Lower lobe of right lung (tissue), 2 donors: ENCODE measurements at places on chromosomes 2 and 18. TPM values are rescaled to one million over a fixed set of nuclear protein-coding genes. Genes with fewer than 3 reads are reported as not detected.

SOX11 gene
- 0.03 TPM for total RNA-seq

TXNDC9 gene
- 23.4 TPM for total RNA-seq

CPS1 gene
- total RNA-seq = 3.0 TPM

ANKRD30B gene
- total RNA-seq = not detected

ACVR1C gene
- total RNA-seq = 1.7 TPM

SLC23A3 gene
- 3.4 TPM for total RNA-seq

COL5A2 gene
- total RNA-seq = 26.3 TPM

CCDC102B gene
- total RNA-seq = 29.4 TPM

ATP8B1 gene
- total RNA-seq = 27.2 TPM

FAHD2B gene
- total RNA-seq = 11.8 TPM

IL37 gene
- not detected for total RNA-seq

CTLA4 gene
- total RNA-seq = 0.86 TPM

DNA sequence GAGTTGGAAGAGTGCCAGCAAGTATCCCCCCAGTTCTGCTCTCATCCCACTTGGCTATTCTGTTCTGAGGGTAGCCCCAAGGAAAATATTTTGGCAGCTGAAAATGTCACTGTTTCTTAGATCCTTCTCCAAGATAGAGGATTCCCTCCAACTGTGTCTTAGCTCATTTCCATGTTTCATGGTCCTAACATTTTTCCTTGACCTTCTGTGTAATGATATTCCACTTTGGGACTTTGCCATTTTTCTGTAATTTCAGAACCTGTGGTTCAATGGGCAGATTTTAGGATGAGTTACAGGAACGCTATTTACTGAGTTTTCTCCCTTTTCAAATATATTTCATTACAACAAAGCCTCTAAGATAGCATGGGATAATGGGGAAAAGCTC is 34.7 kb downstream of the NHEJ1 start:
- H3K27me3 ChIP-seq = no peaks in the 10 kb centered on the region
- DNase-seq = no peak
- no peak overlapping the region for H3K4me3 ChIP-seq
- H3K4me1 ChIP-seq = peaks cover 49% of the 10 kb centered on the region
- no peaks in the 10 kb centered on the region for H3K36me3 ChIP-seq

DNA sequence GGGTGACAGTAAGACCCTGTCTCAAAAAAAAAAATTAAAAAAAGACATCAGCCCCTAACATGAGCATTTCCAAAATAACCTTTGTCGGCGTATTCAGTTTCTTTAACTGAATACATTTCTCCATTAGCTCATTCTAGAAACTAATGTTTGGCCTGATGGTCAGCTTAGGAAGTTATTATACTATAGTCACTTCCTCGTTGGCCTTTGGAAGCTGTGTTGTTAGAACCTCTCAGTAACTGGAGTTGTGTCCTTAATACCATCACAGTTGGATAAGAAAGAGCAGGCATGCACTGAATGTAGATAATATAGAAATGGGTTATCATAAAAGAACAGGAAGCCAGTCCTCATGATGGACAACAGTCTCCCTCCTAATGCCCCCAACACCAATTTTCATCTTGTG is 112.8 kb downstream of the ANTXR1 start:
- no peaks in the 10 kb centered on the region for H3K4me1 ChIP-seq
- DNase-seq = no peak
- H3K27me3 ChIP-seq = no peaks in the 10 kb centered on the region

- DNase-seq = no peak
- H3K27me3 ChIP-seq = no peaks in the 10 kb centered on the region
- H3K36me3 ChIP-seq = peaks cover 11% of the 10 kb centered on the region
- H3K4me1 ChIP-seq = peaks cover 14% of the 10 kb centered on the region
These were observed 126.0 kb downstream of the EPHA4 start for GRCh38 chr2:221446140-221446539.

- peak within 1 kb of the TSS; percentile 60 for H3K4me3 ChIP-seq
- peaks cover 45% of the 10 kb centered on the region for H3K27me3 ChIP-seq
- peaks cover 18% of the 10 kb centered on the region for H3K4me1 ChIP-seq
These were observed at the start of gene TMEM163 for GRCh38 chr2:134718817-134719814. TSS of gene TMEM163 (minus strand) at chr2:134719000.

DNA sequence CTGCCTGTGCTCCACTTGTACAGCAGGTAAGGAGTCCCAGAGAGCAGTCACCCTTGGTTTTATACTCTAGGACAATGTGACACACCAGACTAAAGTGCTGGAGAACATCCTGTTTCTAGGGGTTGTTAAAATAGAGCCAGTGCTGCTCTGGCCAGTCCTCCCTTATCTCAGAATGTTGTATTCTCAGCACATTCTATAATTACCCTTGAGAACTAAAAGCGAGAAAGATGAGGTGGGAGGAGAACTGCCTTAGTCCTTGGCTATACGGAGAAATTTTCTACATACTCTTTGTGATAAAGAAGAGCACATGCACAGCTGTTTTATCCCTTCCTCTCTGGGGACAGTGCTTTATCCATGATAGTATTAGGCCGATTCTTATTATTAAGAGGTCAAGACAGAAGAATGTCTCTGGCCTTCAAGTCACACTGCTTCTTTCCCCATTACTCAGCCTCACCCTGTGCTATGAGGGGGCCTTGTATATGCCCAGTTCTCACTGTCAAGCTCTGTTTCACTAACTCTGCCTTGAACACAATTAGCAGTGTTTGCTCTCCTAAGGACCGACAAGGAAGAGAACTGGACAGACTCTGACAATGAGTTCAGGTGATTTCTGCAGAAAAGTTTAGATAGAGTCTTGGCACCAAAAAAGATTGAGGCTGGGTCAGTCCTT is 385.8 kb downstream of the TRIB2 start:
- DNase-seq = no peak
- H3K27ac ChIP-seq = no peak overlapping the region
- H3K27me3 ChIP-seq = no peaks in the 10 kb centered on the region
- no peaks in the 10 kb centered on the region for H3K4me1 ChIP-seq

DNA sequence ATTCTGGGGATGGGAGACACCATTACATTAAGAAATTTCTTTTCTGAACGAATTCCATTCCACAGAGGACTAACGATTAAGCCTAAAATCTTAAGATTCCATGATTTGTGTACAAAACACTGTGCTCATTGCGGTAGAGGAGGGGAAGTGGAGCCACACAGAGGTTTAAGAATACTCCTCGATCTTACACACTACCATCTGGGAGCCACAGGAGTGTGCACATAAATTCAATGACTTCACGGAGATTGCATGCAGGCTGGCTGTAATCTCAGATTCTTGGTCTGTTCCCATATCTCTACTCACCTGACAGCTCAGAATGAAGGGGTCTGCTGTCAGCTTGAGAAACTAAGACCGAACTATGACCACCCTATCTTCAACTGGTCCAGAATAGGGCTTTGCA is 762 bp downstream of the VPS4B start:
- no peak for DNase-seq
- H3K27ac ChIP-seq = peak overlapping the region; percentile 92
- peaks cover 34% of the 10 kb centered on the region for H3K36me3 ChIP-seq
- H3K27me3 ChIP-seq = no peaks in the 10 kb centered on the region
- H3K4me3 ChIP-seq = peak overlapping the region; percentile 95

- no peaks in the 10 kb centered on the region for H3K36me3 ChIP-seq
- H3K27ac ChIP-seq = no peak overlapping the region
- no peak overlapping the region for H3K4me3 ChIP-seq
These were observed 244.9 kb downstream of the IRS1 start for GRCh38 chr2:226554701-226555100.

GRCh38 chr2:47653902-47654789 is 128.8 kb upstream of the MSH6 start:
- H3K36me3 ChIP-seq = no peaks in the 10 kb centered on the region
- H3K4me1 ChIP-seq = no peaks in the 10 kb centered on the region
- H3K4me3 ChIP-seq = no peak overlapping the region
- H3K27ac ChIP-seq = no peak overlapping the region

- H3K4me3 ChIP-seq = no peak overlapping the region
- no peaks in the 10 kb centered on the region for H3K27me3 ChIP-seq
- H3K27ac ChIP-seq = no peak overlapping the region
- no peaks in the 10 kb centered on the region for H3K4me1 ChIP-seq
- DNase-seq = no peak
- no peaks in the 10 kb centered on the region for H3K36me3 ChIP-seq
These were observed 260.6 kb upstream of the LINC00305 start for GRCh38 chr18:64409511-64409910.

DNA sequence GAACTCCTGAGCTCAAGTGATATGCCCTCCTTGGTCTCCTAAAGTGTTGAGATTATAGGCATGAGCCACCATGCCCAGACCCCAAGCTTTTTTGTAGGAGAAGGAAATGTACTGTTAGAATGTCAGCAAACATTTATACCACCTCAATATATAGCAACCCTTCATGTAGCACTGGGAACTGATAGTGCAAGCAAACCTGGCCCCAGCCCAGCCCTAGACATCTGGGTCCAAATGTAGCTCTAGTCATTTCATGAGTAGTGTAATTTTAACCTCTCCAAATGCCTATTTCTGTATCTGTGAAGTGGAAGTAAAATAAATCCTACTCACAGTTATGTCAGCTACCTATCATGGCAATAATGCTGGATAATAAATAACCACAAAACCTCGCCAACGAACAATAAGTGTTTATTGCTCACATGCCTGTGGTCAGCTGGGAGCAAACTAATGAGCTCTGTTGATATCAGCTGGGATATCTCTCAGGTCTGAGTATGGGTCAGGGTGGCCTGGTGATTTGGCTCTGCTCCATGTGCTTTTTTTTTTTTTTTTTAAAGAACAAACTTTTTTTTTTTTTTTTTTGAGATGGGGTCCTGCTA is 180.4 kb downstream of the CD8B2 start:
- no peak overlapping the region for H3K27ac ChIP-seq
- no peak overlapping the region for H3K4me3 ChIP-seq
- H3K36me3 ChIP-seq = no peaks in the 10 kb centered on the region
- no peak for DNase-seq

GRCh38 chr2:217958206-217958883 is 44.5 kb downstream of the TNS1 start:
- DNase-seq = peak; percentile 28
- H3K4me1 ChIP-seq = peaks cover 30% of the 10 kb centered on the region
- no peak overlapping the region for H3K4me3 ChIP-seq
- no peaks in the 10 kb centered on the region for H3K36me3 ChIP-seq

DNA sequence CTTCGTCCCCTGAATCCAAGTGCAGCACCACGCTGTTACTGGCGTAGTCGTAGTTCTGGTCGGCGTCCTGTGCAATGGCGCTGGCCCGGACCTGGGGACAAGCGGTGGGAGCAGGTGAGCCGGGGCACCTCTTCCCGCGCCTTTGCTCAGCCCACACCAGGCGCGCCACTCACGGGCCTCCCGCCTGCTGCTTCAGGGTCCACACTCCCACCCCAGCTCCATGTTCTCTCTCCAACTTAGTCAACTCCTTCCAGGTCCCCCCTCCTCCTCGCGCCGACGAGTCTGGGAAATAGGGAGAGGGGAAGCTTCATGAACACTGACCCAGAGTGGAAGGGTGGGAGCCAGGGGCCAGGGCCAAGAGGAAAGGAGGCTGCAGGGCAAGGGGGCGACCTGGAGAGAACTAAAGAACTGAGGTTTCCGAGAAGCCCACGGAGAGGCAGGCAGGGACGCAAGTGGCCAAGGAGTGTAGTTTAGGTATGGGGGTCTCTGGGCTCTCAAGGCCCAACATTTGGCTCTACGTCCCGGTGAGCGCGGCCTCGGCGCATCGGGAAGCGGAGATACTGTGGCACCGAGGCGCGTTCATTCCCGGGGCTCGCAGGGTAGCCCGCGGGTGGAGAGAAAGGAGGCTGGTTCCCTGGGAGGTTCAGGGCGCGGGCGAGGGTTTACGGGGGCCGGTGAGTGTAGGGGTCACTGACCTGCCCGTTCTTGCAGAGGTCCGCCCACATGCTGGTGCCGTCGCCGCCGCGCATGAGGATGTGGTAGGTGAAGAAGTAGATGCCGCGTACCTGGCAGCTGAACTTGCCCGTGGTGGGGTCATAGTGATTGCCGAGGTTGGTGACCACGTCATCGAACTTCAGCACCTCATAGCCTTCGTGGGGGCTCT is 1.4 kb downstream of the C1QL2 start:
- no peak overlapping the region for H3K27ac ChIP-seq
- no peaks in the 10 kb centered on the region for H3K36me3 ChIP-seq
- H3K4me3 ChIP-seq = no peak overlapping the region
- DNase-seq = no peak

DNA sequence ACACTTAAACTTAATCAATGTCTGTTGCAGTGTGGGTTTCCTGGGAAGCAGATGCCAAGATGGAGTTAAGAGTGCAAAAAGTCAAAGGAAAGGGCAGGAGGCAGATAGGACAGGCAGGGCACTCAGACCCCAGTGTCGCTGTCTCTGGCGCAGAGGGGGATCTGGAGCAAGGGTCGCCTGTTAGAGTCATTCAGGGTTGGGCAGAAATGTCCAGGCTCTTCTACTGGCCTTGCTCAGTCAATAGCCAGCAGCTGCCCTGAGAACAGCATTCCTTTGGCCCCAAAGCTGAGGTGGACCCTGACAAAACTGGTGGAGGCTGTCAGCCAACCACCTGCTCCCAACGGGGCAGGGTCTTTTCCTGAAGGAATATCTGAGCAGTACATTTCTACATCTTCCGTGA is 97.1 kb upstream of the SLC66A3 start:
- H3K4me1 ChIP-seq = no peaks in the 10 kb centered on the region
- DNase-seq = no peak
- H3K36me3 ChIP-seq = no peaks in the 10 kb centered on the region
- H3K27me3 ChIP-seq = no peaks in the 10 kb centered on the region

GRCh38 chr2:168091986-168092385 is 155.4 kb downstream of the STK39 start:
- DNase-seq = no peak

DNA sequence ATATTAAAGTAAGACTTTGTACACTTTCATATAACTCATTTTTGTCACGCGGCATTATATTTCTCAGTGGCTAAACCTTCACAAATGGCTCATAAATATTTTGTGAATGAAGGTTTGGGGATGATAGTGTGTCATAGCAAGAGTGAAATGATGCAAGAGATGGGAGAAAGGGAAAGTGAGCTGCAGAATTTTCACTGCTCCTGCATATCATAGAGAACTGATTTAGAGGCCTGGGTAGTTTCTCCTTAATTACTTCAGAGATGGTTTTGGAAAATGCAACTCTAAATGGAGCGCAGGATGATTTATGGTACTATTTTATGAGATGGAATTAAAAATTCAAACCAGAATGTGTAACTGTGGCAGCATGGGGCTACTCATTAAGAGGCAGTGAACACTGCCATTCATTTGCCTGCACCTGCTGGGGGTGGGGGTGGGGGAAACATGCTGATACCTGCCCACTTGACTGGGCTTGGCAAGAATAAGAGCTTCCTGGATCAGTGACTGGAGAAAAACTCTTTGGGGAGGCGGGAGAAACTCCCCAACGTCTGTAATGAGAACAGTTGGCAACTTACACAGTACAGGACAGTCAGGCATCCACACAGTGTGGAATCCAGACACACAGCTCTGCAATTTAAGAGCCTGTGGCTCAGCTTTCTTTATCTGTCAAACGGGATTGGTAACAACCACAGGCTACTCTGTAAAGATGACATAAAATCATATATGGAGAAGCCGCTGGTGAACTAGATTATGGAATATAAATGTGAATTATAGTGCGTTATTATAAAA is 941.9 kb downstream of the SLC4A3 start:
- no peak for DNase-seq
- no peaks in the 10 kb centered on the region for H3K36me3 ChIP-seq
- no peak overlapping the region for H3K4me3 ChIP-seq
- H3K27me3 ChIP-seq = no peaks in the 10 kb centered on the region
- H3K4me1 ChIP-seq = no peaks in the 10 kb centered on the region

- no peaks in the 10 kb centered on the region for H3K27me3 ChIP-seq
- no peaks in the 10 kb centered on the region for H3K4me1 ChIP-seq
- no peak for DNase-seq
- H3K27ac ChIP-seq = no peak overlapping the region
- H3K4me3 ChIP-seq = no peak overlapping the region
- H3K36me3 ChIP-seq = no peaks in the 10 kb centered on the region
These were observed 1037.7 kb upstream of the SLC39A10 start for GRCh38 chr2:194619366-194619765.
